Aorta (tissue), 5 donors: ENCODE measurements at places on chromosomes 6 and 20.
A peak's percentile ranks its signal among the peaks of the same experiment; 100 is the strongest.

DNA sequence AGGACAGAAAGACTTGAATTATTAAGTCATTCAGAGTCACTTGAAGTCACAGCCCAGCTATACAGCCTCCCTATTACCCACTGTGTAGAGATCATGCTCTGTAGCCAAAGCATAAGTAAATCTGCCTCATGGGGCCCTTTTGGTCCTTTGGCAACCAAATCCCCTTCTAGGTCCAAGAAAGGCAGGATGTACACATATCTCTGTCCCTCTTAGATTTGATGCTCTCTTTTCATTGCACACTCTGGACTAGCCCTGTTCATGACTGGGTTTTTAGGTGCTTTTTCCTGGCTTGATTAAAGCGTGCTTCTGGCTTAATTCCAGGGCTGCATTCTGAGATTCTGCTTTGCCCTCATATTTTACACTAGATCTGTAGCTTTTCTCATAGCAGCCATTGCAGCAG, 296.8 kb downstream of the TENT5A start:
- DNase-seq, result no peak

- DNase-seq, result no peak
Observed at GRCh38 chr6:133964052-133964451, 11.0 kb downstream of the TBPL1 start.

- no peak for DNase-seq
Observed at GRCh38 chr6:13252790-13253189, 75.5 kb downstream of the TBC1D7 start.

GRCh38 chr6:144013486-144013909, 5.4 kb upstream of the PLAGL1 start:
- peak; percentile 83 for DNase-seq

DNA sequence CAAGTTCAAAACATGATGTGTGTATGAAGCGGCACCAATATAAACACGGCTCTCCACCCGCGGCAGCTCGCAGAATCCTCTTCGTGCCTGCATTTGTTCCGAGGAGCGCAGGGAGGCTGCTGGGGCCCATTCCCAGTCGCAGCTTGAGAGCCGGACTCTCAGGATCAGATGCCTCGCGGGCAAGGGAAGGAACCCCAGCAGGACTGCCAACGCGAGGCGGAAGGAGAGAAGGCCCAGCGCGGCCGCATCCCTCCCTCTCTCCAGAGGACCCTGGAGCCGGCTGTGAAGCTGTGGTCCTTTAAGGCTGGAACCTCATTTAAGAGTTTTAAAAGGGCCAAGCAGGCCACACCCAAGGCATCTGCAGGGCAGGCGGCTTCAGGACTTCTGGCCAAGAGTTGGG, 44.2 kb upstream of the ZBP1 start:
- peak; percentile 44 for DNase-seq
